ENCODE measurements at places on chromosomes 5 and 9.

- DNase-seq: no peak
Observed at GRCh38 chr5:60929024-60929423, 15.8 kb downstream of the ERCC8 start.

- DNase-seq: no peak
Observed at GRCh38 chr9:108830272-108830671, 25.5 kb downstream of the ACTL7B start.

GRCh38 chr9:134224127-134224526, 59.8 kb upstream of the RNU6ATAC start:
- DNase-seq: no peak

DNA sequence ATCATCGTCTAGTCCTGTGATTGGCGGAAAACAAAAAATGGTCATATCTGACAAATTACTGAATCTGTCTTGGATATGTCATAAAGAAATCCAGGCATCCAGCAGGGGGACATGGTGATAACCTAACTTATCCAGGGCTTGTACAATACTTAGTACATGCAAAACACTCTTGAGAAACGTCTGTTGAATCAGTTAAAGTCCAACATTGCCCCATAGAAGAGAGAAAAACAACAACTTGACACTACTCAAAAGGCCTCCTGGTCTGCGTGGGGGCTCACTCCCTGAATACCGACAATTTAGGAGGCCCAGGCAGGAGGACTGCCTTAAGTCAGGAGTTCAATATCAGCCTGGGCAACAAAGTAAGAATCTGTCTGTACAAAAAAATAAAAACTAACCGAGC, 217.5 kb downstream of the DCP2 start:
- no peak for DNase-seq

DNA sequence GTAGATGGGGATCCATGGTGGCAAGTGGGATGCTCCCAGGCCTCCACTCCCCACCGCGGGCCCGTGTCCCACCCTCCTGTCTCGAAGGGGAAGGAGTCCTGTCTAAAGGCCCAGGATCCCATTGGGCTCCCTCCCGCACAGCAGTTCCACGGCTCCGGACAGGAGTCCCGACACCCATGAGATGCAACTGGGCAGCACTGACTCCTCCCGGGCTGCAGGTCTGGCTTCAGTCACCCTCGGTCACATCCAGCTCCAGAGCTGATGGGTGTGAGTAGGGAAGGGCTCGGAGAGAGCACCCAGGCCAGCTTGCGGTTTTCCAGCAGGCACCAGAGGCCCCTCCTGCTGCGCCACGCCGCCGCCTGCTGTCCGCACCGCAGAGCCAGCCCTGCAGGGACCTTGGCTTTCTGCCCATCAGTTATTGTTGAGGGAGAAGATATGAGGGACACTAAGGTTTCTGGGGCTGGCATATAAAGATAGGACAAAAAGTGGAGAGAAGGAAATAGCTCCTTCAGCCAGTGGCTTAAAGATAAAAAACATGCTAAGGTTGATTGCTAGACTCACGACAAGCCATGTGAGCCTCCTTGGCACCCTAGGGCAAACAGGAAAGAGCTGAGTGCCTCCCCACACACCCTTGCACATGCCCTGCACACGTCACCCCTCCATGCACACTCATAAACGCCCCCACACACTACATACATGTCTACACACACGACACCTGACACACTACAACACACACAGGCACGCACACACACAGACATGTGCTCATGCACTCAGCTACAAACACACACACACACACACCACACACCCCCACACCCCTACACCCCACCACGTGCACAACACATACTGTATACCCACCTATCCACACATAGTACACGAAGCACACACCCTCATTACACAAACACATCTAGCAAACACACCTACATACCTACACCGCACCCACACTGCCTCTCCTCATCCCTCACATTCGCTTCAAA, 79.0 kb downstream of the AK8 start:
- no peak for DNase-seq

DNA sequence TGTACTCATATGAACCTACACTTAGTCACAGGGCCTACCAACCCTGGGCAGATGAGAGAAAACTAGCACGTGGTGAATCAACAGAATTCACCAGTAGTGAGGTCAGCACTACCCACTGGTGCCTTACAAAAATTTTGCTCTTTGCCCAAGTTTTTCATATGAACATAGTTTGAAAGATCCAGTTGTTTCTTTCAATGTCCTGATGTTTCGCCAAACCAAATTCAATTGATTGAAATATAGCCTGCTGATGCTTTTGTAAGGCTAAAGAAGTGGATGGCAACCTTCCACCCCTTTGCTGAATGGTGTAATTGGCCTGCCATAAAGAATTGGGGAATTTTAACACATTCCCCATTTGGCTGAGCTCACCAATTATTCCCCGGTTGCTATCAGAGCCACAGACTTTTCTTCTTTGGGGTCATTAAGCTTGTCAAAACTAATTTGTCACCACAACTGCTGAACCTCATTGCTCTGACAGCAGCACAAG, 339.2 kb downstream of the GLIS3 start:
- DNase-seq: no peak

DNA sequence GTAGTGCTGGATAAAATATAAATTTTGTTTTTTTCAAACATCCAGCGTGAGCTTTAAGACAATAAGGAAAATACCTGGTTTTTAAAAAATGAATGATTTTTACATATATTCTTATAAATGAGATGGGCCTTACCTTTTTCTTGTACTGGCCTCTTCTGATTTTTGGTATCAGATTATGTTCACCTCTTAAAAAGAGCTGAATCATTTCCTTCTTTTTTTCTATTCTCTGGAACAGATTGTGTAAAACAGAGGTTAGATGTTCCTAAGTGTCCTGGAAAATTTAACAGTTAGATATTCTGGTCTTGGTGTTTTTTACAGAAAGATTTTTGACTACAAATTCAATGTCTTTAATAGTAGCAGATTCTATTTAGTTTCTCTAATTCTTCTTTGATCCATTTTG, 74.6 kb downstream of the NDUFAF2 start:
- no peak for DNase-seq

Measured in cerebellum (tissue), 4 donors.